ENCODE measurements at places on chromosomes 12 and 14.

- no peak for DNase-seq
Observed at GRCh38 chr12:64352181-64352580, 38.4 kb downstream of the C12orf56 start.

DNA sequence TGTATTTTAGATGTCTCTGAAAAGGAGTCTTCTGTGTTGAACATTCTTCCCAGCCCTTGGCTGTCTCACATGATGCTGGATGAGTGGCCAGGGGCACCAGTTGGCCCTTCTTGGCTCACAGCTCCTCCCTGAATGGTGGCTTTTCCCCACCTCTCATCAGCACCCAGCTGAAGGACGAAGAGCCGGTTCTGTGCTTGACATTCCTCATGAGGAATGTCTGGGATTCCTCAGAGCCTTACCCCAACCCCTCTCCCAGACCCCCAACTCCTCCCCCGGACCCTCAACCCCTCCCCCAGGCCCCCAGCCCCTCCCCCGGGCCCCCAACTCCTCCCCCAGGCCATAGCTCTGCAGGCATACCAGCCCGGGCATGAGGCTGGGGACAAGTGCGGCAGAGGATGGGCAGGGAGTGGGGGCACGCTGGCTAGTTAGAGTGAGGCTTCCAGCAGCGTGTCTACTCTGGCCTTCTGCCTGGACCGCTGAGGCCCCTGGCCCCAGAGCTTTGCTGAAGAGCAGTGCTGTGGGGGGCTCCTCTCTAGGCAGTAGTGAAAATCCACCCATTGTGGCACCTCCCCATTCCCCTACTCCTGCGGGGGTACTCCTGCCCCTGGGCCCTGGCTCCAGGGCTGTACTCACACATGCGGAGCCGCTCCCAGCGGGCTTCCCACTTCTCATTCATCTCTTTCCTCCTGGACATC is 64.3 kb downstream of the PLEKHG3 start:
- DNase-seq: no peak

GRCh38 chr12:121443911-121444841 is 44.3 kb downstream of the RNF34 start:
- no peak for DNase-seq

- no peak for DNase-seq
Observed at GRCh38 chr12:124963211-124963610, 25.7 kb downstream of the DHX37 start.

- DNase-seq: peak; percentile 72
Observed at GRCh38 chr12:120971299-120972180, 6.8 kb upstream of the HNF1A start.

DNA sequence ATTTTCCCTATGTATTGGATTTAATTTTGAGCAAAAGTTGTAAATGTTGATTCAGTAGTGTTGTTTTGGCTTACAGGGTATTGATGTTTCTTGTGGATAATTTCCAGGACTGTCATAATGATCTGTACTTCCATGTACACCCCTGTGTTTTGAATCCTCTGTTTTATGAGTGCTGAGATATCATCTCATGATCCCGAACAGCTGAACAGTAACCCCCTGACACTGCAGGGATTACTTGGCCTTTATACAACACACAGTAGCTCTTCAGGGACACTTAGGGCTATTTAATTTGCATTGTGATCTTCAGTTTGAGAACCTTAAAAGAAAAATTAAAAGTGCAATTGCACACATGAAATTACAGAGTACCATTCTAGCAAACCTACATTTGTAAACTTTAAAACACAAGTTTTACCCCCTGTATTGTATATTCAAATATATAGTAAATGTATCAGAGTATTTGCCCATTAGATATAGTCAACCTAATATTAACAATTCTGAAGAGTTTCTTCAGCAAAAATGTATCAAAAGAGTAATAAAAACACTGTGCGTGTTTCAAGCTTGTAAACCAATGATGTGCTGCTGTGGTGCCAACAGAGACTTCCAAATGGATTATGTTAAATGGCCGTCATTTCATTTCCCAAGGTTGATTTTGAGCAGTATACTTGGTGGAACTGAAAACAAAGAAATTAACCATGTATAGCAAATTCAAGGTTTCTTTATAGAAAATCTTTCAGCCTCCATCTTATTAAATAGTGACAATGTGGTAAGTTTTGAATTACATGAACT is 27.9 kb upstream of the MYF6 start:
- DNase-seq: no peak

GRCh38 chr12:88562151-88562550 is 18.1 kb downstream of the KITLG start:
- DNase-seq: no peak

DNA sequence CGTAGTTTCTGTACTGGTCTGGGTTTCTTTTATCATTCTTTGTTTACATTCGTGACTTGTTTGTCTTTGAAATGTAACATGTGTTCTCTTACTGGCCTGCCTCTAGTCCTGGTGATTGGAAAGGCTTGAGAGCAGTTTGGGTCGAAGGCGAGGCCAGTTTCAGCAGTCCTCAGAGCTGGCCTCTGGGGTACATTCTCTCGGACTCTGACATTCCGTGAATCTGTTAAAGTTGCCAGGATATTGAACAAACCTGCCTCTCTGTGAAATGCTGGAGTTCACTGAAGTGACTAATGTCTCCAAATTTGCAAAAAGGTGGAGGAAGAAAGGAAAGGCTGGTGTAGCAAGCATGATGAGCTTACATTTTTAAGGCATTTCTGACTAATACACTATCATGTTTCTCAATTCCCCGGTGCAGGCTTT is 1.5 kb downstream of the PLEKHA5 start:
- peak; percentile 20 for DNase-seq

GRCh38 chr14:68924186-68925158 is 54.6 kb downstream of the ACTN1 start:
- DNase-seq: no peak

DNA sequence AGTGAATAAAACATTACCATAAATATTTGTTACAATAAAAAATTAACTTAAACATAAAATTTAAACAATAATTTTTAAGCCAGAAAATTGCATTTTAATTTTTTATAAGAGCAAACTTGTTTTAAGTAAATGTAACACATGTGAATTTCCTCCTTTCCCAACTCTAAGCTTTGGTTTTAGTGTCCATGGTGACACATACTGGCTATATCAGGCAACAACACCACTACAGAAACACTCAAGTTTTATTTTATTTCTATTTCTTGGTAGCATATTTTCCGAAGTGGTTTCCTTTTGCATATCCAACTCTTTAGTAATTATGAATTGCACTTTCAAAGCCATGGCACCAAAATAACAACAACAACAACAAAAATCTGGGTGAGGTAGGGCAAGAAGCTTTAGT is 2.2 kb downstream of the NELL2 start:
- DNase-seq: no peak

DNA sequence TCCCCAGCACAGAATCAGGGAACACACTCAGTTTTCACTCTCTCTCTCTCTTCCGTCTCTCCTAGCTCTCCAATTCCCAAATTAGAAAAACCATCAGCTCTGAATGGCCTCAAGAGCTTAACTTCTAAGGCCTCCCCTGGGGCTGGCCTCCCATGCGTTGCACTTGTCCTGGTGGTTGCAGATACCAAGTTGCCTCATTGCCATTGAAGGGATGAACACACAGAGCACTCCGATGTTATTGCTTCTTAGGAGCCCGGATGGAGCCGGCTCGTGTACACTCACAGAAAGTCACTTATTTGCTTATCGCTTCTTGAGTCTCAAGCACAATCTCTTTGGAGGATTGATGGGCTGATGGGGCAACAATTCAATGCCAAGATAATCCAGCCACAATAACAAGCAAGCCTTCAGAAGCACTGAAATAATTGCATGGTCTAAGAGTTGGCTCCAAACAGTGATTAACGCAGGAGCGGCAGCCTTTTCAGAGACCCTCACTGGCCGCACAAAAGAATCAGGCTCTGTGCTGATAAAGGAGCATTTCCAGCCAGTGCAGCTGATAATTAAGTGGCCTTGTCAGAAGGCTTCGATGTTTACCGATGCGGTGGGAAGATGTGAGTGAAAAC is 175.8 kb upstream of the TMEM132C start:
- no peak for DNase-seq

GRCh38 chr14:64400829-64401459 is 12.8 kb downstream of the MTHFD1 start:
- no peak for DNase-seq

DNA sequence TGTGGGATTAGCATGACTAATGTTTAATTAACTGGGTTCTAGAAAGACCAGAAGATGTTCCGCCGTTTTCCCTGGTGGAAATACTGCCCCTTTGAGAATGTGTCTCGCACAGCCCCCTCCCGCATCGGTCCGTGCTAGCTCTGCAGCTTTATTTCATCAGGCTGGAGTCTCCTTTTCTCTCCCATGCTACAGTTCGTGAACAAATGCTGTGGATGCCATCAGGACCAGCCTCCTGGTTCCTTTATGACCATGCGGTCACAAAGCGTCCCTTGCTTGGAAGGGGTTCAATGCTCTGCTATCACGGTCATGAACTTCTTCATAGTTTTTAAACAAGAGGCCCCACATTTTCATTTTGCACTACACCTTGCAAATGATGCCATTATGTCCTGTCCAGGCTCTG is 157.7 kb upstream of the TMEM132C start:
- no peak for DNase-seq

GRCh38 chr14:68260121-68260520 is 440.5 kb downstream of the RAD51B start:
- no peak for DNase-seq

DNA sequence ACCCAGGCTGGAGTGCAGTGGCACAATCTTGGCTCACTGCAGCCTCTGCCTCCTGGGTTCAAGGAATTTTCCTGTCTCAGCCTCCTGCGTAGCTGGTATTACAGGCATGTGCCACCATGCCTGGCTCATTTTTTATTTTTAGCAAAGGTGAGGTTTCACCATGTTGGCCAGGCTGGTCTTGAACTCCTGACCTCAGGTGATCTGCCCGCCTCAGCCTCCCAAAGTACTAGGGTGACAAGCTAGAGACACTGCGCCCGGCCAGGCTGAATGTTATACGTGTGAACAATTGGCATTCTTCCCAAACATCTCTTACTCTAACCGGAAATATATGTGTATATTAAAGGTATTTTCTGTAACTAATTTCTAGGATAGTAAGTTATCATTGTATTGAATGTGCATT is 13.2 kb upstream of the LIMA1 start:
- DNase-seq: no peak

DNA sequence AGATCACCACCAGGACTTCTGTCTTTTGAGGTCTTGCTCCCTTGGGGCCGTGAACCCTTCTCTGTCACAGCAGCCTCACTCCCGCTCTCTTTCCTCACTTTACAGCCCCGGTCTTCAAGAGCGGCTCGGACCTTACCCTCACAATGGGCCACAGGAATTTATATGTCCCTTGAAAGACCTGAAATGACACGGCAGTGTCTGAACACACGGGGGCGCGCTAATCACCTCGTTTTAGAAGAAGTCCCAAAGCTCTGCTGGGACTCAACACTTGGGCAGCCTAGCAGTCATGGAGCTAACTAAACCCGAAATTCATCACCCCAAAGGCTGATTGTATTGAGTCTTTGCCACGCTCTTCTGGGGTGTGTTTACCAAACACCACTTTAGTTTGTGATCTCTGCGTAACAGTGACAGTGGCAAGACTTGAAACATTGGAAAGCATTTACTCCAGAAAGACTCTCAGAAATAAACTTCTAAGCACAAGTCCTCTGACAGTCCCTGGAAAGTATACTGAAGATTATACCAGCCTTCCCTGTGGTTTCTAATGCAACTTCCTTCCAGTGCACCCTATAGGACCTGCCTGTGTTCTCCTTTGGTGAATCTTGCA is 29.0 kb downstream of the SERPINA11 start:
- DNase-seq: peak; percentile 78

DNA sequence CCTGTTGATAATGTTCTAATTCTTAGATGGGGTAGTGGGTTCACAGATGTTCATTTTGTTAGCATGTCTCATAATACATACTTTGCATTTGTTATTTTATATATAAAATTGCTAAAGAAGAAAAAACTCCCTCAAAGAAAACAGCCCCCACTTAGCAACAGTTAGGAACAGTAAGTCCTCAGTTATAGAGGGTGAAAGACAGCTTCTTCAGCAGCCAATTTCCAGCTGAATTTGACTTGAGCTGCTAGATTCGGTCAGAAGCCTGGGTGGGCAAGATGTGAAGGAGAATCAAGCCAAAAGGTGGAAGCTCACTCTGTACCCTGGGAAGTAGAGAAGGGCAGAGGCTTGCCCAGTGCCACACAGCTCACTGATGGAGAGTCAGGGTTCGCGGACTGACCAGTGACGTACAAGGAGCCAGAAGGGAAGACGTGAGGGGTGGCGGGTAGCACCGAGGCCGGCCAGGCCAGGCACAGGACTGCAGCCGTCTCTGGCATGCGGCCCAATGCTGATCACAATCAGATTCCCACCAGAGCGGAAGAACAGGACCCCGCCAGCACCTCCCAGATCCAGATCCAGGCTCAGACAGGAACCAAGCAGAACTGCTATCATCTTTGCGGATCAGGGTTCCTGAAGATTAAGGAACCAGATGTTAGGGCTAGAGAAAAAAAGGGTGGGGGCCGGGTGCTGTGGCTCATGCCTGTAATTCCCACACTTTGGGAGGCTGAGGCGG is 30.4 kb upstream of the VWF start:
- DNase-seq: no peak

DNA sequence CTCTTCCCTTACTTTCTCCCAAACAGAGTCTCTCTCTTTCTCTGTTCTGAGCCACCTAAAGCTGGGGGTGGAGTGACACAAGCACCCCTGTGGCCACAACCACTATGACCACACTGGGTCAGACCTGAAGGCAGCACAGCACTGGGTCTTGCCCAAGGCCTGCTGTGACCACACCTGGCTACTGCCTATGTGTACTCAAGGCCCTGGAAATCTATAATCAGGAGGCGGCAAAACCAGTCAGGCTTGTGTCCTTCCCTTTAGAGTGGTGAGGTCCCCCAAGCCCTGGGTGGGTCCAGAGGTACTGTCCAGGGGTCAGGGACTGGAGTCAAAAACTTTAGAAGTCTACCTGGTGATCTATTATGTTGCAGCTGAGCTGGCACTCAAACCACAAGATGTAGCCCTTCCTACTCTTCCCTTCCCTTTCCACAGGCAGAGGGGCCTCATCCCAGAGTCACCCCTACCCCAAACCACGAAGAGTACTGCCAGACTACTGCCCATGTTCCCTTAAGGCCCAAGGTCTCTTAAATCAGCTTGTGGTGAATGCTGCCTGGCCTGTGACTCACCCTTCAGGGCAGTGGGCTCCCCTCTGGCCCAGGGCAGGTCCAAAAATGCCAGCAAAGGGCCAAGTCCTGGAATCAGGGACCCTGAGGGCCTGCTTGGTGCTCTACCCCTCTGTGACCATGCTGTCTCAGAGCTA is 179.8 kb upstream of the DYRK2 start:
- no peak for DNase-seq

- no peak for DNase-seq
Observed at GRCh38 chr12:82757059-82757458, 70.4 kb downstream of the TMTC2 start.

DNA sequence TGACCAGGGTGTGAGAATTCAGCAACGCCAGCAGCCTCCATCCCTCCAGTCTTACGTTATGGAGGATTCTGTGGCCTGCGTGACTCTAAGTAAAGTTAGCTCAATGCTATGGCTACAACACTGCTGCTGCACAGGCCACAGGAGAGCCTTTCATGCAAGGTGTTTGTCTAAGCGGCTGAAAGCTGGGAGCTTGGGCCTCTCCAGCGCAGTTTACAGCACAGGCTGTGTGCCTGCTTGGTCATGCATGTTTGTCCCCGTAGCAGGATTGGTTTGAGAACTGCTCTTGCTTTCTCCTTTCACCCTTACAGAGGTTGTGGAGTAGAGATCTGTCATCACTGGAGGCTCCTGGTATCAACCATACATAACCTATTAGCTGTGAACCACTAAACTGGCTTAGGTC is 113.1 kb upstream of the TMCC3 start:
- DNase-seq: no peak

Data from HEK293T (cell line).